ENCODE measurements at places on chromosomes 12 and 14. TPM values are rescaled to one million over a fixed set of nuclear protein-coding genes. Genes with fewer than 3 reads are reported as not detected.

The MYH6 gene
- not detected for polyA plus RNA-seq

The DNAJC22 gene
- not detected for polyA plus RNA-seq

The ZNF891 gene
- 0.74 TPM for polyA plus RNA-seq

The SERPINA12 gene
- polyA plus RNA-seq: not detected

The NFATC4 gene
- polyA plus RNA-seq: 0.81 TPM

The CCDC197 gene
- polyA plus RNA-seq: not detected

The B4GALNT3 gene
- polyA plus RNA-seq: not detected

The SLC25A21 gene
- 1.5 TPM for polyA plus RNA-seq

The RNASE2 gene
- not detected for polyA plus RNA-seq
